Activated CD4-positive, alpha-beta T cell treated with anti-CD3 and anti-CD28 coated beads, Interleukin-2, Interleukin-4, amounts not matched to agents 100 ng/mL and 50 ng/mL, durations not matched to agents 16 hours and 8 hours (primary cell): ENCODE measurements at places on chromosomes 4 and X.
A peak's percentile ranks its signal among the peaks of the same experiment; 100 is the strongest.

- no peak for DNase-seq
Observed at GRCh38 chrX:103413705-103414387, 37.5 kb downstream of the BEX3 start.

GRCh38 chr4:48681856-48682255 lies 98.2 kb downstream of the FRYL start:
- peak; percentile 57 for DNase-seq

DNA sequence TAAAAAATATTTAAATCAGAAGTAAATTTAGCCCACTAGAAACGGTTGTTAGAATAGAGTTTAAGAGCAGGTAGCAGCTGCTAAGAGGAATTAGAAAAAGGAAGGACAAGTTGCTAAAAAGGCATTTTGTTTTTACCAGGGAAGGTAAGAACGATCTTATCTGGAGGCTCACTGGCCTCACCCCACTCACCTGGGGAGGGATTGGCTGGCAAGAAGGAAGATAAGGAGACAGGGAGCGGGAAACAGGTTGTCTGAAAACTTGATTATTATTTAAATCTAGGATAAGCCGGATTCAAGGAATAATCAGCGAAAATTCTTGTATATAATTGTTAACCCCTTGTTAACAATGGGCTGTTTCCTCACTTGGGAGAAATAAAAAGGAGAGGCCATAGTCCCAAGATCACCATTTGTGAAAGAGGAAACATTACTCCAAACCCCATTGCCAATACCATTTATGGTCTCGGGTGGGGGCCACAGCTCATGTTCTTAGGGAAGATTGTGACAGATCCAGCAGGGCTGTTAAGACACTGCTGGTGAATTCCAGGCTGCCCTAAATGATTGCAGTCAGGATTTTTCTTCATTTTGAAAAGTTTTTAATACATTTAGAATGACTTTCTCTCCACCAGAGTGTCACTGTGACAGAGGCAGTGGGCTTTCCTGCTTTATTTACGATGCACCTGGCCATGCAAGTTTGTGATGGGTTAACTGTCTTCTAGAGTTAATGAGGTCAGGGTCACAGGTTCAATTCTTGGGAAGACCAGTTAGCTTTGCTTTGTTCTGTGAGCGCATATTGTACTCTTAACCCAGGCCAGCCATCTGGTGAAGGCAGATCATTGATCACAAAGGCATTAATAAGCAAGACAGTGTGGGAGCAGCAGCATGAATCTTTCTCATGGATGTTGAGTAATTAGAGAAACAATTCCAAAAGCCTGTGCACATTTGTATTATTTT lies 106.6 kb downstream of the CEP135 start:
- DNase-seq, result no peak

DNA sequence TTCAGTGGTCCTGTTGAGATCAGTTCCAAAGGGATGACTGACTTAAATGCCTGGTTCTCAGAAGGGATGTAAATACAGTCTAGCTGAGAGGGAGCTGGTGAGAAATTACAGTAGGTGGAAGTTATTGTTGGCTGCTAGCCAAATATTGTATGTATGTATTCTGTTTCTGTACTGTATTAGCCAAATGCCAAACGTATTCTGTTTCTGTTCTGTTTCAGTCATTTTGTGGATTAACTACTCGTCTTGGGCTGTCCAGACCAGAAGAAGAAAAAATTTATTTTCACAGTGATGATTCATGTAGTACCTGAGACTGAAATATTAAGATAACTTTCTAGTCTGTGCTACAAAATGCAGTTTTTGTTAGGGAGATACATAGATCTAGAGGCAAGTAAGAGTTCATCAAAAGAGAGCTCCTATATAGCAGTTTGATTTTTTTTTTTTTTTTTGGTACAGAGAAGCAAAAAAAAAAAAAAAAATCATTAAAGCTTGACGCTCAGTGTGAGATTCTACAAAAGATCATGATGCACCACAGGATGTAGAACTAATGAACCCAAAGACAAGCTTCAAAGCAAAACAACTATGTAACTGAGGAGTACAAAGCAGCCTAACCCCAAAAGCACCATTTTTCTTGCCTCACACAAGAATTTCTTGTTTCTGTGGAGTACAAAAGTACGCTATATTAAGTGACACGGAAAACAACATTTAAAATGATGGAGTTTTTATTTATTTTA lies 54.8 kb downstream of the CASP6 start:
- peak; percentile 11 for DNase-seq

GRCh38 chr4:28211676-28212470 lies 1351.2 kb downstream of the STIM2 start:
- no peak for DNase-seq

DNA sequence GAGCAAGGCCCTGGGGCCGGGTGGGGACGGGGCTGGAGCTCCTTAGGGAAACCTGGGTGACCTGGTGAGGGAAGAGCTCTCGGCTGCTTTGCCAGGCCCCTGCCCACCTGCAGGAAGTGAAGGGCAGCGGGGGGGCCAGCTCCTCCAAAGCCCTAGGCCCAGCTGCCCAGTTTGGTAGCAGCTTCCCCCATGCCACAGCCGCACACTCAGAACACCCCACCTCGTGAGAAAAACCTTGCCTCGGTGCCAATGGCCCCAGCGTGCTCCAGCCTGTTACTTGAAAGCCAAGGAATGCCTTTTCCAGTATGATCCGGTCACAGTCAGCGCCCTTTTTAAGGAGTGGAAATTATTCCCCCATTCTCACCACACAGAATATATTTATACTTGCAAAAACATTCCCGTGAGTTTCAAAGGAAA lies 38.3 kb downstream of the ACOX3 start:
- DNase-seq, result no peak

DNA sequence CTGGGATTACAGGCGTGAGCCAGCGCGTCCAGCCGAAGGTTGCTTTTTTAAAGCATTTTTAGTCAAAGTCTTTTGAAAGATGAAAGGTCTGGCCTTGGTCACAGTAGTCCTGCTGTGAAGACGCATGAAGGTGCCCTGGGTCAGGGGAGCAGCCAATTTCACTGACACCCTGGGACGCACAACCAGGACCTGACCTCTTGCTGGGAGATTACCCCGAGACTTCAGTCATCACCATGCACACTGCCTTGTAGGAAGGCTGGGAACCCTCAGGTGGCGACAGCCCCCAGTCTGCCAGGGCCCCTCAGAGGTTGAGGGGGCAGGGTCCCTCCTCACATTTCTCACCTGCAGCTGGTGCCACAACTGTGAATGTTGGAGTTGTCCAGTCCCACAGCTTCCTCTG lies 53.2 kb downstream of the CPLX1 start:
- no peak for DNase-seq

DNA sequence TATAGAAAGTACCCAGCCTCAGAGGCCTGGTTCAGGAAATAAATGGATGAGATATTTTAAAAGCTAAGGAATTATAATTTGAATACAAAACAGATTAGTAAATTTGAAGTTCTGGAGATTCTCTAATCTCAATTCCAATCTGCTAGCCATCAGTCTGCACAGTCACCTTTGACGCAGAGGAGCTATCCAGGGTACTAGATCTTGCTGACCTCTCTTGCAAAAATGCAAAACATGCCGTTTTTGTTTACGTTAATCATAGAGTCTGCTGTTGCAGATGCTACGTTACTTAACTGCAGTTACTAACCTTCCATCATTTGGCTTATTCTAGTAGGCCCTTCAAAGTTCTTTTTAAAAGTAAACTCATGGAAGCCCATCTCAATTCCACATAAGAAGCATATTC lies 10.4 kb downstream of the CCSER1 start:
- no peak for DNase-seq

DNA sequence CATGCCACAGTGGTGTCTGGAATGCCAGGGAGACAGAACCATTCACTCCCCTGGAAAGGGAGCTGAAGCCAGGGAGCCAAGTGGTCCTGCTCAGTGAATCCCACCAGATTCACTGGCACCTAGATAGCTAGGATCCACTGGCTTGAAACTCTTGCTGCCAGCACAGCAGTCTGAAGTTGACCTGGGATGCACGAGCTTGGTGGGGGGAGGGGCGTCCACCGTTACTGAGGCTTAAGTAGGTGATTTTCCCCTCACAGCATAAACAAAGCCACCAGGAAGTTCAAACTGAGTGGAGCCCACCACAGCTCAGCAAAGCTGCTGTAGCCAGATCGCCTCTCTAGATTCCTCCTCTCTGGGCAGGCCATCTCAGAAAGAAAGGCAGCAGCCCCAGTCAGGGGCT lies 413.3 kb downstream of the PRDM5 start:
- DNase-seq, result no peak

GRCh38 chrX:138011468-138011867 lies 445.5 kb downstream of the ZIC3 start:
- DNase-seq, result no peak

DNA sequence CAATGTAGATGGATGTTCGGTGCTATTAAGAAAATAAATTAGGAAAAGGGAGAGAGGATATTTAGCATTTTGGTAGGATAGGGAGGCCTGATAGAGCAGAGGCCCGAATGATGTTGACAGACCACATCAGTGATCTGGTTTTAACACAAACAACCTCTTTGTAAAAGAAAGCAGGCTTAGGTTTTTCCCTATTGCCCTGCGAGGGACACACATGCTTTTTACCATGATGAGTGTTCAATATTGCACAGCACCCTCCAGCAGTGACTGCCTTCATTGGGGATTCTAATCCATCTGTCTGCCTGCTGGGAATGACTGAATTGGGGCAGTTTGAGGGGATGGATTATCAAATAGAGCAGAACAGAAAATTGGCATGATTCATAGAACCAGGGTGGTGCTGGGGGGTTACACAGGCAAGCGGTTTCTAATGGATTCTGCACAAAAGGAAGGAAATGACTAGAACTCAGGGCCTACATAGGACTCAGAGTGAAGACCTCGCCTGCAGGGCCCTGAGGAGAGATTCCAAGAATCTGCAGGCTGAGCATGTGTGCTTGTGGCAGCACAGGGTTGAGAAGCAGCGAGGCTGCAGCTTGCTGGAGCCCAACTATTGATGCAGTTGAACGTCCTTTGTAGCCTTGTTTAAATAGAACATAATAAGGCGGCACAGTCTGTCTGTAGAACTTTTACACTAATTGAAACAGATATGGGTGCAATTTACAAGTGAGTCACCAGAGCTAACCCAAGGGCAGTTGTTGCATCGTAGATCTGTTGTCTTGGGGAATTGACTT lies 58.0 kb downstream of the RHOH start:
- DNase-seq, result peak; percentile 60

DNA sequence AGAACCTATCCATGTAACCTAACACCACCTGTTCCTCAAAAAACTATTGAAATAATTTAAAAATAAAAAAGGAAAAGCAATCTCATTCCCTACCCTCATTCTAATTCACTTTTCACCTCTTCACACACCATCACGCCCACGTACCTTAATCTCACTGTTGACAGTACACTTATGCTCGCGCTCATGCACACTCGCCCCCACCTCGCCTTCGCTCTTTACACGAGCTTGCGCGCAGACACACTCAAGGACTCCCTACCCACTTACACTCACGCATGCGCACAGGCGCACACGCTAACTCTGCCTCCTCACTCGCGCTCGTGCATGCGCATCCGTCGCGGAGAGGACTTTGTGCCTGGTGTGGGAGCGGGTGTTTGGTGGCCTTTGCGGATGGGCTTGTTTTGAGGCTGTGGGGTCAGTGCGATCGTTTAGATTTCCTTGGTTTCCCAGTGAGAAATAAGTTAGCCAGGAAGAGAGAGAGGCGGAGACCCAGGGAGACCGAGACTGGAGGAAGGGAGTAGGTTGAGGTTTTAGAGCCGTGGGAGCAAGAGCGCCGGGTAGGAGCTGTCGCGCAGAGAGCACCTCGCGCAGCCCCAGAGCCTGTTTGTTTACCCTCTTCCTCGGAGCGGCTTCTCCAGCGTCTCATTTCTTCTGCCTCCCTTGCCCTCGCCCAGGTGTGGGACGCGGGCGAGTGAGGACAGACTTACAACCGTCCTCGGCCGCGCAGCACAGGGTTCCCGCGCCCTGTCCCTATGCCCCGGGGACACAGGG lies 8.1 kb upstream of the GSX2 start:
- peak; percentile 72 for DNase-seq

- DNase-seq, result no peak
Observed at GRCh38 chr4:3211866-3212265, 37.1 kb upstream of the MSANTD1 start.
